ENCODE measurements at places on chromosomes 16 and 17.

DNA sequence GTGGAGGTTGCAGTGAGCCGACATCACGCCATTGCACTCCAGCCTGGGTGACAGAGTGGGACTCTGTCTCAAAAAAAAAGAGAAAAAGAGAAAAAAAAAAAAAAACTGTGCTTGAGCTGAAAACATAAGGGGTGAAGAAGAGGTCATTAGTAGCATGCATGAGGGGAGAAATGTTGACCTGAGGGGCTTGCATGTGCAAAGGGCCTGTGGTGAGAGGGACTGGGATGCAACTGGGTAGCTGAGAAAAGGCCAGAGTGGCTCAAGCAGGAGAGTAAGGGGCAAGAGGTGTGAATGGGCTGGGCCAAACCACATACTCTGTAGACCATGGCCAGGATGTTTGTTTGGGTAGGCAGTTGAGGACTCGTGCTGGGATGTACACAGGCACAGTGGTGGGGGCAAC lies 3.4 kb downstream of the KIF19 start:
- DNase-seq: no peak

DNA sequence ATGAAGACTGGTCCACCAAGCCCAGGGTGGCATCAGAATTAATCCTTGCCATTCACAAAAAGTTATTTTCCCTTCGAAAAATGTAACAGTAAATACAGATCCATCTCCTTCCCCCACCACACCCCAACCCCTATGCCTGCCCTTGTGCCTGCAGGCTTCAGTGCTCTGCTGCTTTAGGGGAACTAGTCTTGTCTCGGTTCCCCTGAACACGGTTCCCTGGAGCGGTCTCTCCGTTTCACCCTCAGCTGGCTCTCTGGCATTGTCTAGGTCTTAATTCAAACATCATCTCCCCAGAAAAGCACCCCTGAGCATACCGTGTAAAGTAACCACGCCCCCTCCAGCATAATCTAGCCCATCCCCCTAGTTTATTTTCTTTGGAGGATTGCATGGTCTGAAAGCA lies 25.8 kb downstream of the EMP2 start:
- no peak for DNase-seq

GRCh38 chr17:8997994-8998628 lies 23.2 kb upstream of the NTN1 start:
- peak; percentile 63 for DNase-seq

GRCh38 chr17:46139432-46140210 lies 53.6 kb downstream of the KANSL1 start:
- no peak for DNase-seq

DNA sequence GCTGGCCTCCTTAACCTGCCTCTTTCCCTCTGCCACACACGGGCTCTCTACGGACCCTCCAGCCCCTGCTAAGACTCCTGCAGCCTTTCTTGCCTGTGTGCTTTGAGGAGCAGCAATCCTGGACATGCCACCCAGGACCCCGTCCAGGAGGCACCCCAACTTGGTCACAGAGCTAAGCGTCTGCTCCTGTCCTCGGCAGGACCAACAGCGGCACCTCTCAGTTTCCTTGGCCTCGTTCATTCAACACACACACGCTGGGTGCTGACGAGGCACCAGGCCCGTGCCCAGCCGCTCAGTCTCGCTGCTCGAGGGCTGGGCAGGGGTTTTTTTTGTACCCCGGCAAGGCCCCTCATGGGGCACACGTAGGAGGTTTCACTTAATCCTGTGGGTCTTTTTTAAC lies 15.2 kb downstream of the RPH3AL start:
- DNase-seq: no peak

DNA sequence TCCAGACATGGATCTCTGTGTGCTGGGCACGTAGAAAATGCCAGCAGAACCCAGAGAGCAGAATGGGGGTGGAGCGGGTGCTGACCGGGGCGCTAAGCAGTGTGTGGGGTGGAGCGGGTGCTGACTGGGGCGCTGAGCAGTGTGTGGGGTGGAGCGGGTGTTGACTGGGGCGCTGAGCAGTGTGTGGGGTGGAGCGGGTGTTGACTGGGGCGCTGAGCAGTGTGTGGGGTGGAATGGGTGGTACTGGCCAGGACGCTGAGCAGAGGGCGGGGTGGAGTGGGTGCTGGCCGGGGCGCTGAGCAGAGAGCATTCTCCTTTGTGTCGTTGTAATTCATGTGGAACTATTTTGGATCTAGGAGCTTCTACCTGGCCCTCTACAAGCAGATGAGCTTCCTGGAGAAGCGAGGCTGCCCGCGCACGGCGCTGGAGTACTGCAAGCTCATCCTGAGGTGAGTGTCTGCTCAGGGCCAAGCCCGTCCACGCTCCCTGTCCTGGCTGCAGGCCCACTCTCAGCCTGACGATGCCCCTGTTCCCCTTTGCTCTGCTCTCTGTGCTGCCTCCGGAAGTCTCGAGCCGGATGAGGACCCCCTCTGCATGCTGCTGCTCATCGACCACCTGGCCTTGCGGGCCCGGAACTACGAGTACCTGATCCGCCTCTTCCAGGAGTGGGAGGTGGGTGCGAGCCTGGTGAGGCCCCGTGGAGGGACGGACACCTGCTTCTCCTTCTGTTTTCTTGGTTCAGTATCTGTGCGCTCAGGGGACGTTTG lies 20.3 kb upstream of the MC1R start:
- DNase-seq: no peak

DNA sequence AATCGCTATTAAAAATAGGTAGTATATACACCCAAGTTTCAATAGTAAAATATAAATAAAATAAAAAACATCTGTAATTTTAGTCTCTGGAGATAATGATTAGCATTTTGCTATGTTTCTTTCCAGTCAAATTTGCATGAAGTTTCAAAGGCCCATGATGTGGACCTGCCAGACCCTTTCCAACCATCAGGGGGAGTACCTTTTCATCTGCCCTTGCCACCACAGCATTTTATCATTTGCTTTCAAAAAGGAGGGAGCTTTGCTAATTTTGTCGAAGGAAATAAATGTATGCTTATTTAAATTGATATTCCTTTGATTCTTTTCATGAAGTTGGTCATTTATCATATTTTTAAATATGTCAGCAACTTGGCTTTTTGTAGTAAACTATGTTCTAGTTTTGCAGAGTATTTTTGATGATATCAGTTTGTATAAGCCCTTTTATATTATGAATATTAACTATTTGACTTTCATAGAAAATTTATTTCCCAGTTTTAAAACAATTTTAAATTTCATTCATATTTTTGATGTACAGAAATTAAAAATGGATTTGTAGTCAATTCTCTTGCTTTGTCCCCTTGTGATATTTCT lies 115.2 kb upstream of the NETO2 start:
- DNase-seq: no peak

GRCh38 chr17:6517062-6517461 lies 39.3 kb downstream of the PITPNM3 start:
- DNase-seq: no peak

Measured in stimulated activated CD8-positive, alpha-beta memory T cell treated with anti-CD3 and anti-CD28 coated beads, Interleukin-15, amount 100 ng/mL, for 24 hours (primary cell).